ENCODE measurements at places on chromosomes 4 and X. TPM values are rescaled to one million over a fixed set of nuclear protein-coding genes. Genes with fewer than 3 reads are reported as not detected.
A peak's percentile ranks its signal among the peaks of the same experiment; 100 is the strongest.

The FUNDC2 gene
- total RNA-seq, result 262 TPM

GRCh38 chrX:54560411-54560810 lies 30.4 kb downstream of the GNL3L start:
- DNase-seq, result no peak

GRCh38 chrX:150767045-150767395 lies 73.8 kb downstream of the MTMR1 start:
- peak; percentile 48 for DNase-seq

GRCh38 chrX:3728454-3728853 lies 15.0 kb upstream of the PRKX start:
- DNase-seq, result no peak

The ARX gene
- total RNA-seq, result not detected

The CYSLTR1 gene
- 1.2 TPM for total RNA-seq

The FHIP1A gene
- total RNA-seq, result 16.0 TPM

DNA sequence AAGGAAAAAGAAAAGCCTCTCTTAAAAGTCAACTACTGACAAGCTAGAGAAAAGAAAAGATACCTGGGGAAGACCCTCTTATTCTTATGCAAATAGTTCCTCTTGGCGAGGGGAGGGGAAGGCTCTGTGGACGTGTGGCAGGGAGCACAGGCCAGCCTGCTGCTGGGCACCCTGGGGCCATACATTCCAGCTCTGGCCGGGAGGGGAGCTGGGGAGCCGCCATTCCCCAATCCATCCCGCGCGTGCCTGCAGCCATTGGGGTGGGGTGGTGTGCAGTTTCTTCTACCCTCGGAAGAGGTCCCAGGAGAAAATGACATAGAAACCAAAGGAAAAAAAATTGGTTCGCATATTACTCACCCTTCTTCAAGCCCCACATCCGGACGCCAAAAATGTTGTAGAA lies 1496.4 kb downstream of the RPA4 start:
- DNase-seq, result no peak

GRCh38 chrX:53094582-53094905 lies 602 bp downstream of the KANTR start:
- no peak for DNase-seq

GRCh38 chr4:188624370-188624769 lies 485.1 kb downstream of the TRIML1 start:
- no peak for DNase-seq

GRCh38 chr4:168674077-168674747 lies 177.4 kb downstream of the PALLD start:
- DNase-seq, result no peak

- no peak for DNase-seq
Observed at GRCh38 chr4:114654592-114654991, 56.0 kb downstream of the UGT8 start.

GRCh38 chr4:69668680-69669079 lies 15.6 kb upstream of the UGT2A1 start:
- DNase-seq, result no peak

DNA sequence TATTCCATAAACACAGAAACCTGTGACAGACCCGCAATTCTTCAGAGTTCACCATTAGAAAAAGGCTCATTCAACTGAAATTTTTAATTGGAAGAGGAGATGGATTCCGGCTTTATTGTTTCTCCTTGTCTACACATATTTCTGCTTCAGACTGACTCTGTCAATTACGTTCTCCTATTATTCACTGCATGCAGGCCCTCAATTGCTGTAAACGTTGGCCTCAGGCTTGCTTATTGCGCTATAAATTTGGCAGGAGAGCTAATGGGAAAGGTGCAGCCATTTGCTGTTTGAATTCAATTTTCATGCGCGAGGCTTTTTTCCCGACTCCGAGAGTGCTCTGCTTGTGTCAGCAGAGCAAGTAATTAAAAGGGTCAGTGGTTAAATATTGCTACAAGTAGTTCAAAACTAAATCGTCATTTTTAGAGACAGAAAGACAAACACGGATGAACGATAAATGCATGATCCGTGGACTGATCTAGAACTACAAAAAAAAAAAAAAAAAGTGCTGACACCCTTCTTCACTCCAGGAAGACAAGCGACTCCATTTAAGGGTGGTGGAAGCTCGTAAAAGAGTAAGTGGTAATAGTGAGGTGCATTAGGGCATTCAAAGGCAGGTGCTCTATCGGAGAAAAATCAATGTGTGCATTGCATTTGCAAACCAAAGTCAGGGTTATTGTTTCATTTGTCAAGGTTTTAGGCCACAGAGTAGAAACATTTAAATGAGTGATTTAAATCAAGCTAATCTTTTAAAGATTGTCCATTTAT lies 841.6 kb upstream of the FRG1 start:
- no peak for DNase-seq

DNA sequence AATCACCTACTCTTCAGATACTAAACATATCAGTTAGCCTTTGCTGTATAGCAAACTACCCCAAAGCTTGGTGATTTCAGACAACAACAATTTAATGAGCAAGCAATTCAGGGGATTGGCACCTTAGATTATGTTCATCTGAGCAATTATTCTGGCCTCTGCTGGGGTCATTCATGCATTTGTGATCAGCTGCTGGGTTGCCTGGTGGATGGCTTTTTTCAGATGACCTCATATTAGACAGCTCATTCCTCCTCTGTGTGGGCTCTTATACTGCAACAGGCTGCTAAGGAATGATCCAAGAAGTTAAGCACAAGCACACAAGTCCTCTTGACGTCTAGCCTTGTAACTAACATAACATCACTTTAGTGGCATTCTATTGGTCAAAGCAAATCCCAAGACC lies 153.0 kb upstream of the PPP1R2C start:
- DNase-seq, result no peak

- DNase-seq, result no peak
Observed at GRCh38 chrX:124993735-124994134, 325.9 kb upstream of the TEX13C start.

GRCh38 chr4:114597410-114598115 lies 1.0 kb upstream of the UGT8 start:
- DNase-seq, result no peak

DNA sequence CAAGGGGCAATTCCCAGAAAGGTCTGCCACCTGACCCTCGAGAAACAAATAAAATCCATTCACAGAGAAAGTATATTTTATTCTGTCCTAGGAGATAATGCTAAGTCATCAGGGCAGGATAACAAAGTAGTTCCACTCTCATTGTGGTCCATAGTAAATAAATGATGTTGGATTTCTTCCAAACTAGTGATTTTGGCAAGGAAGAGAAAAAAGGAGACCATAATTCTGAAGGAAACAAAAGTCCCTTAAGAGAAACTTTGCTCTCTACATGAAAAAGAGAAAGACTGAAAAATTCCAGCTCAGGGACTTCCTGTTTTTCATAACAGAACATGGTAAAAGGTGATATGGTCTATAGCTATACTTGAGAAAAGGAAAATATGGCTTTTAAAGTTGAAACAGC lies 71.5 kb upstream of the DDX60 start:
- DNase-seq, result no peak

GRCh38 chr4:2767705-2768074 lies 11.6 kb upstream of the TNIP2 start:
- peak; percentile 67 for DNase-seq

- DNase-seq, result no peak
Observed at GRCh38 chr4:186016796-186017195, 52.2 kb upstream of the TLR3 start.

DNA sequence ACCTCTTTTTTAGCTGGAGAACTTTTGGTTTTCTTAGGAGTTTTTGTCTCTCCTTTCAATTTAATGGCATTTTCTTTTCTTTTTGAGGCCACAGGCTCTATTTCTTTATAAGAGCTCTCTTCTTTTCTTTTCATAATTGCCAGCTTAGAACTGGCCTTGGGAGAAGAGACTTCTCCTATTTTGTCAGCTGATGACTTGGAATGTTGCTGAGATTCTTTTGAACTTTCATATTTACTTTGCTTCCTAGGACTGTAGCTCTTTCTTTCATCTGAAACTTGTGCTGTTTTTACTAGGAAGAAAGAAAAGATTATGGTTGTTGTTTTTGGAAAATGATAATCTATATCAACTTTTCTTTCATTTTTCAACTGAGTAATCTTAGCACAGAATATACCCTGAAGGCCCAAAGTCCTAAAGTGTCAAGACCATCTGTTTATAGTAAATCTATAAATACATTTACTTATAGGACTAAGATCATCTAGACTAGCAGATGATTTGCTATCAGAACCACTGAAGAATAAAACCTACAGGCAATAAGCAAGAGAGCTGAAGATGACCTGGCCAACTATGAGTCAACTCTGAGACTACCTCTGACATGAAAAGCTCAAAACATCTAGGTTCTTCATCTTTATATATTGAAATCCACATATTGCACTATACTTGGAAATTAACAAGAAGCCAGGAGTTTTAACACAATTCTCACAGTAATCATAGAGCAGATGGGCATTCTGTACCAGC lies 45.6 kb downstream of the RFC1 start:
- no peak for DNase-seq

The NOX1 gene
- total RNA-seq, result not detected

GRCh38 chrX:39779952-39780783 lies 317.6 kb downstream of the BCOR start:
- no peak for DNase-seq

The MAGEB18 gene
- not detected for total RNA-seq

The CCSER1 gene
- 12.9 TPM for total RNA-seq

DNA sequence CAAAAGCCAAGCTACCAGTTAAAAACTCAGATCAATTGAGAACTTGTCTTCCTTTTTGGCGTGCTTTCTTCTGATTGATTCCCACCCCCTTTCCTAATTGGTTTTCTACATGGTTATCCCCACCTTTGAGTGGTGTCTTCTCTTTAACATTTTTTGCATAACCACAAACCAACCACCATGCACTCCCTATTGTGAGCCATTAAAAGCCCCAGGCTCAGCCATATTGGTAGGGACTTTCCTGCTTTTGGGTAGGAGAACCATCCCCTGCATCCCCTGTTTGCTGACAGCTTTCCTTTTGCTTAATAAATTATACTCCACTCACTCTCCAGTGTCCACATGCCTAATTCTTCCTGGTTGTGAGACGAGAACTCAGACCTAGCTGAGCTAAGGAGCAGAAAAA lies 1651.4 kb upstream of the IGFBP7 start:
- no peak for DNase-seq

GRCh38 chr4:100106982-100107381 lies 83.3 kb downstream of the DDIT4L start:
- no peak for DNase-seq

DNA sequence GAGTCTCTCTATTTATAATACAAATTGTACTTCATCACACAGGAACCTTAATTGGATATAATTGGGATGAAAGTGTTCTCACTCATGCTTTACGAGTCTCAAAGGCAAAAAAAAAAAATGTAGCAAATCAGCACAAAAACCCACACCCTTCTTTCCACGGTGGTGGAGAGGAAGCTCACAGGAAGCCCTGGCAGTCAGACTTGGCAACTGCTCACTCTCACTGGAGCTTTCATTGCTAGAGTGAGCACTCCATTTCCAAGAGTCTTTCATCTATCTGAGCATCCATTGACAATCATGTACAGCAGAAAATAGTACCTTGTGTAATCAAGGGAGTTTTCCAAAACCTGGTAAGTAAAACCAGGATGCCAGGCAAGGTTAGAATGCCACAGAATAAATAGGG lies 2159.4 kb upstream of the AGA start:
- no peak for DNase-seq

DNA sequence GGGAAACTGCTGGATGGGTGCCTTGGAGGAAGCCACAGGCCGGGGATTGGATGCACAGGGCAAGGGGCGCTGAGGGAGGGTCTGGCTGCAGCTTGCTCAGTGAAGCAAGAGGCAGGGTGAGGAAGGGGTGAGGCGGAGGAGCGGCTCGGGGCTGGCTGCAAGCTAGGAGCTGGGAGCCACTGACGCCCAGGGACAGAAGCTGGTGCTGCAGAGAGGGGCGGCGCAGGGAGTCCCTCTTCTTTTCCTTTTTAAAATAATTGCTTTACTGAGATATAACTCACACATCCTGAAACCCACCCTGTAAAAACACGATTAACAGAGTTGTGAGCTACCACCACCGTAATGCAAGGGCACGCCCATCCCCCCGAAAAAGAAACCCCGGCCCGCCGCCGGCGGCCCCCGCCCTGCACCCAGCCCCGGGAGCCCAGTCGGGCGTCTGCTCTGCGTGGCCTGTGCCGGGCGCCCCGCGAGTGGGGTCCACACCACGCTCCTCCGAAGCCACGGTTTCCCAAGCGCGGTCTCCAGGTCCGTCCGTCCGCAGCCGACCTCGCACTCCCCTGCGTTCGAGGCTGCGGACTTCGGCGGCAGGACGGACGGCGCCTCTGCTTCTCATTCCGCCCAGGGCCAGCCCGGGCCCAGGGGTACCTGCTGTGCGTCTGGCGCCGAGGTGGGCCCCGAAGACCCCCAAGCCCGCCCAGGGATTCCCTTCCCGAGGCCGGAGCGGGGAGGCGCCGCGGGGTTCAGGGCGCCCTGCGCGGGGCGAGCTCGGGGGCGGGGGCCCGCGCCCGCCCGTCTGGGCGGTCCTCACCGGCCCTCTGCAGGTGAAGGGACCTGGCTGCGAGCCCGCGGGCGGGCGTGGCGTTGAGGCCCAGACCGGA lies 866 bp upstream of the UVSSA start:
- DNase-seq, result peak; percentile 84

The CXCL3 gene
- total RNA-seq, result 0.50 TPM

The SLC49A3 gene
- total RNA-seq, result 13.7 TPM

The CCDC160 gene
- total RNA-seq, result not detected

The MAGEB10 gene
- not detected for total RNA-seq

The GLRA2 gene
- total RNA-seq, result not detected

The TRIM60 gene
- total RNA-seq, result not detected

The BANK1 gene
- 1.1 TPM for total RNA-seq

DNA sequence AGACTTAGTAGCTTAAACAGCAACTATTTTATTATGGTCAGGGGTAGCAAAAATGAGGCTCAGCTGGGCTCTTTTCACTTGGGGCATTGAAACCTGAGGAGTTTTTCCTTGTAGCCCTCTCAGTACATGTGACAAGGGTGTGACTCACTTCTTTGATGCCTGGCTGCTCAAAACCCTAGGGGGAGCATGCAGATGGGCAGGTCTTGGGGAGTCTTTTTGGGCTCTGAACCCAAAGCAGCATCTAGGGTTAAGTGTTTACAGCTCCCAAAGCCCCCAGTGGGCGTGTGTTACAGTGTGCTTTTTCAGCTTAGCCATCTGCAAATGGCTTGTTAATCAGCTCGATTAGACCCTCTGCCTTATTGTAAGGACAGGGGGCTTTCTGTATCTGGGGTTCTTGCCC lies 1752.7 kb downstream of the PCDH7 start:
- no peak for DNase-seq

DNA sequence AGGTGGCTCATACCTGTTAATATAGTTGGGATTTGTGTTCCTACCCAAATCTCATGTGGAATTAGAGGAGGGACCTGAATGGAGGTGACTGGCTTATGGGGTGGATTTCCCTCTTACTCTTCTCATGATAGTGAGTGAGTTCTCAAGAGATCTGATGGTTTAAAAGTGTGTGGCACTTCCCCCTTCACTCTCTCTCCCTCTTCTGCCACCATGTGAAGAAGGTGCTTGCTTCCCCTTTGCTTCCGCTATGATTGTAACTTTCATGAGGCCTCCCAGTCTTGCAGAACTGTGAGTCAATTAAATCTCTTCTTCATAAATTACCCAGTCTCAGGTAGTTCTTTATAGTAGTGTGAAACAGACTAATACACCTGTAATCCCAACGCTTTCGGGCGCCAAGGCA lies 28.3 kb upstream of the WDR19 start:
- no peak for DNase-seq
